Keratinocyte (primary cell): ENCODE measurements at places on chromosomes 4 and X. TPM values are rescaled to one million over a fixed set of nuclear protein-coding genes. Genes with fewer than 3 reads are reported as not detected.

GRCh38 chr4:158991534-158992155, 111.2 kb upstream of the RAPGEF2 start:
- no peak for DNase-seq

DNA sequence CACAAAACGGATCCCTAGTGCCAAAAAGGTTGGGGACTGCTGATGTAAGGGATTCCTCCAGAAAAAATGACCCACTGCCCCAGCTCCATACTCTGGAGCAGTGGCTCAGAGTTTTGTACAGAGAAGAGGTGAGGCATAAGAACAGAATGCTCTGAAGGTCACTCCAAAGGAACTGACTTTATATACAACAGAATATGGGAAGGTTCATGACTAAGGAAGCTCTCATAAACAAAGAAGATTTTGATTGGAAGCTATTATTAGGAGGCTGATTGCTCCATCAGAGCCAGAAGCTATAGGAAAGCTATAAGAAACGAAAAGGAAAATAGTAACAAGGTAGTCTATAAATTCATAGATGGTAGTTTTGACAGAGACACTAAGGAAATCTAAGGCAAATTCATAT, 203.1 kb downstream of the SLC7A11 start:
- DNase-seq = no peak

Gene RENBP
- polyA plus RNA-seq = 0.08 to 0.40 TPM (median 0.16 TPM) in 3 replicates

DNA sequence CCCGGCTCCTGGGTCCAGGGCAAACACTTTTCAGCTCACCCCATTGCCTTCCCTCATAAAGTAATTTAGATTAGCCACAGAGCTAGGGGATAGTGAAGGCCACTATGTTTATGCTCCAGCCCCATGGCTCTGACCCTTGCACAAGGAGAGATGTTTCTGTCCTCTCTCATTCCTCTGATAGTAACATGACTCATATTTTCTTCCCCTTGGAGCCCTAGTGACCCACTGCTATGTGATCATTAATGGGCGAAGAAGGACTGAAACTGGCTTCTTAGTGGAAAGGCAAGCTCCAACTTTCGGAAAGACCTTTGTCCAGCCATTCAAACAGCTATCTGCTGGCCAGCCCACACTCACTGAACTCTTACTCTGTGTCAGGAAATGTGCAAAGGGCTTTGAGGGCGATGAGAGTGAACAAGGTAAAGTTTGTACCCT, 12.3 kb downstream of the CLDN2 start:
- DNase-seq = no peak

DNA sequence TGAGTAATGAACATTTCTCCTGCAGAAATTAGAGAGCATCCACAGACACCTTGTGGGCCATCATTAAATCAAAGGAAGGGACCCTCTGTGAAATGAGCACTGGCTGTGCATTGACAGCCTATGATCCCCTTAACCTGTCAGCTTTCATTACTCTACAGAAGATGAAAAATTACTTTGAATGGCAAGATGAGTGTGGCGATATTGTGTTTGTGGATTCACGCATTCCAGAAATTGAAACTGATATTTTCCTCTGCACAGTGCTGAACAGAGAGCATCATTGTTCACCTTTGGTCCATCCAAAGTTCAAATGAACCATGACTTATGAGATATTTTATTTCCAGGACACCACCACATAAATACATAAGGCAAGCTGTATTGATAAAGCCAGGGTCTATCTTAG, 374.8 kb upstream of the ANXA10 start:
- DNase-seq = no peak

DNA sequence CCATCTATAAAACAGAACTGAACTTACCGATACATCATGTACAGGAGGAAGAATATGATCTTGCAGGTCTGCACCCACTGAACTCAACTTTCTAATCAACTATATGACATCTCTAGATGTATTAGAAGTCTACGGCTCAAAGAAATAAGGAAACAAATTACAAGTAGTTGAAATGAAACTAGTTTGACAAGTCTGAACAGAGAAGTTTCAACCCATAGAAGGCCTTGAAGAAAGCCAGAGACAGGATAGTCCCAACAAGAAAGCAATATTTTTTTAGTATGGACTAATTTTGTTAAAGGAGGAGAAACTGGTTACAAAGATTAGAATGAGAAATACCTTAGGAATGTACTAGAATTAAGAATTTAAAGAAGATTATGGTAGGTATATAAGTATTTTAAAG, at the start of gene TMPRSS11A:
Gene TMPRSS11A (minus strand): TSS at position 138 of the 400 bp plus-strand sequence. CDS start 100 bp downstream, at position 38.
- DNase-seq = no peak

DNA sequence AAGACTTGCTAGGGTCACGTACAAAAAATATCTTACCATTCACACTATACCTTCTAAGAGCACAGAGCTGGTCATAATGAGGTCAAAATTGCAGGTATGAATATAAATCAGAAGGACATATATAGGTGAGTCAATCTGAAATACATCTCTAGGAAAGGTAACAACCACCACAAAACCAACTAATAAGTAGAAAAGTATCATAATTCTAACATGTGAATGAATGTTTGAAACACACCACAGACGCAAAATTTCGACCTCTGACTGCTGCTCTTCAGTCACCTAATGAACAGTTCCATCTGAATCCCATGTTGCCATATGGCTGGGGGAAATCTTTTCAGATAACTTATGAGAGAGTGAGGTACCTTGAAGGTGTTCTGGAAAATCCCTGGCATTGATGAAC, 22.1 kb downstream of the STAP1 start:
- DNase-seq = no peak

Gene SRPX
- polyA plus RNA-seq = 31.9 to 166 TPM (median 53.8 TPM) in 3 replicates

GRCh38 chr4:143369552-143369951, 32.9 kb downstream of the GAB1 start:
- no peak for DNase-seq

DNA sequence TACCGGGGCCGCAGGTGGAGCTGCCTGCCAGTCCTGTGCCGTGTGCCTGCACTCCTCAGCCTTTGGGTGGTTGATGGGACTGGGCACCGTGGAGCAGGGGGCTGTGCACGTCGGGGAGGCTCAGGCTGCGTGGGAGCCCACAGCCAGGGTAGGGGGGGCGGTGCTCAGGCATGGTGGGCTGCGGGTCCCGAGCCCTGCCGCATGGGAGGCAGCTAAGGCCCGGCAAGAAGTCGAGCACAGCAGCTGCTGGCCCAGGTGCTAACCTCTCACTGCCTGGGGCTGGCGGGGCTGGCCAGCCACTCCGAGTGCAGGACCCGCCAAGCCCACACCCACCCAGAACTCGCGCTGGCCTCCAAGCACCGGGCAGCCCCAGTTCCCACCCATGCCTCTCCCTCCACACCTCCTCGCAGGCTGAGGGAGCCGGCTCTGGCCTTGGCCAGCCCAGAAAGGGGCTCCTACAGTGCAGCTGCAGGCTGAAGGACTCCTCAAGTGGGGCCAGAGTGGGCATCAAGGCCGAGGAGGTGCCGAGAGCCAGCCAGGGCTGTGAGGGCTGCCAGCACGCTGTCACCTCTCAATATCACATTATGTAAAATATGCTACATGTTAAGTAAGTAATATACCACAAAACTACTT, 104.1 kb downstream of the COX7B2 start:
- DNase-seq = no peak

Gene SERTM2
- not detected in 3 replicates for polyA plus RNA-seq

Gene MSANTD1
- 0.05 to 0.13 TPM in 2 of 3 replicates, not detected in the other for polyA plus RNA-seq

DNA sequence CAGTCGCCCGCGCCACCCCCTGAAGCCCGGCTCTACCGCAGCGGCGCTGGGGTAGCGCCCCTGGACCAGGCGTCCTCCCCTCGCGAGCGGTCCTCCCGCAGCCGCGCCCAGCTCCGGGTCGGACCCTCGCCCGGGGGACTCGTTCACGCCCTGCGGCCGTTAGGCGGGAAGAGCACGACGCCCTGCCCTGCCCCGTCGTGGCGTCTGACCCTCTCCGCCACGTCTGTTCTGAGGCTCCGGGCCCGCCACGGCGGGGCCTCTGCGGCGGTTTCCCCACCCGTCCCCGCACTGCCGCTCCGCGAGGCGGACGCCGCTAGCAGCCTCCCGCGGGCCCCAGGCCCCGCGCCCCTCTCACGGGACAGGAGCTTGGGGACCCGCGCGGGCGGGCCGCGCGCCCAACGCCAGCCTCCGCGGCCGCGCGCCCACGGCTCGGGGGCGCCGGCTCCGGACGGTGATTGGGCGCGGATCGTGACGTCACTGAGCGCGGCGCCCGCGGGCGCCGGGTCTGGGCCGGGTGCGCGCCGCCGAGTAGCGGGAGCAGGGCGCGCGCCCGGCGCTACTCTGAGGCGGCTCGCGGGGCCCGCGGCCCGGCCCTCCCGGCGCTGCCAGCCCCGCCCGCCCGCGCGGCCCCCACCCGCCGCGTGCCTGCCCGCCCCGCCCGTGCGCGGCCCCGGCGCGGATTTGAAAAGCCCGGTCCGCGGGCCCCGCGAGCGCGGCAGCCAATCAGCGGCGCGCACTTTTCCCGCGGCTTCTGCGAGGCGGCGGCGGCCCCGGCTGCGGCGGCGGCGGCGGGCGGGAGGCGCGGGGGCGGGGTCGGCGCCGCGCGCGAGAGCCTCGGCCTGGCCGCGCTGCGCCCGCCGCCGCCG, at the start of gene NSD2:
Gene NSD2 (plus strand): TSS at position 816 of the 866 bp plus-strand sequence. CDS start 29,262 bp downstream, outside the sequence.
- DNase-seq = no peak

Gene CLDN22
- polyA plus RNA-seq = 0.03 TPM in 1 of 3 replicates, not detected in the others

GRCh38 chr4:98630737-98631454, 27.5 kb downstream of the TSPAN5 start:
- no peak for DNase-seq

DNA sequence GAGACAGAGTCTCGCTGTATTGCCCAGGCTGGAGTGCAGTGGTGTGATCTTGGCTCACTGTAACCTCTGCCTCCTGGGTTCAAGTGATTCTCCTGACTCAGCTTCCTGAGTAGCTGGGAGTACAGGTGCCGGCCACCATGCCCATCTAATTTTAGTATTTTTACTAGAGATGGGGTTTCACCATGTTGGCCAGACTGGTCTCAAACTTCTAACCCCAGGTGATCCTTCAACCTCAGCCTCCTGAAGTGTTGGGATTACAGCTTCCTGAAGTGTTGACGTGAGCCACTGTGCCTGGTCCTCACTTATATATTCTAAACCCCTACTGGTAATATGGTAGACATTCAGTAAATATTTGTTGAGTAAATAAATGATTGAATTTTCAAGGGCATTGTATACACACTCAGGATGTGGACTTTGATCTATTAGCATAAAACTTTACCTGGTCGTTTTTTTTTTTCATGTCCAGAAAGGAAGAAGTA, 33.0 kb downstream of the MTHFD2L start:
- no peak for DNase-seq

DNA sequence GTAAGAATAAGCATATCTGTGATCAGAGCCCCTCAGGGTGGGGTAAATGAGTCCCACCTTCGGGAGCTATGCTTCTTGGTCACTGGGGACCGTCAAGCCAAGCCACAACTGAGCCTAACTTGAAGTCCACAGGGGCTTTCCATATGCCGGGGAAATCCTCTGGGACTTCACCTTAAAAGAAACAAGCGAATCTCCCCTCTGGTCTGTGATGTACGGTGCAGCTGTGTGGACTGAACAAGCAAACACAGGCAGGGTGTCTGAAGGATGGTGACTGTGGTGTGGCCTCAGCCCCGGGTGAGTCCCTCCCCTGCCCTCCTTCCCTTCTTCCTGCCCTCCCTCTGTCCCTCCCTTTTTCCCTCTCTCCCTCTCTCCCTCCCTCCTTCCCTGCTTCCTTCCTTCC, 29.7 kb upstream of the PPP2R2C start:
- DNase-seq = no peak
